ENCODE measurements at places on chromosomes 7 and 10. TPM values are rescaled to one million over a fixed set of nuclear protein-coding genes. Genes with fewer than 3 reads are reported as not detected.

Gene TNS3
- 31.9 TPM for total RNA-seq

Gene NKX1-2
- total RNA-seq: 0.11 TPM

Gene CTAGE8
- not detected for total RNA-seq

Gene IQUB
- not detected for total RNA-seq

Gene ANK3
- 19.6 TPM for total RNA-seq

Gene CYP17A1
- not detected for total RNA-seq
